Pancreas (tissue), 10 donors: ENCODE measurements at places on chromosomes 5 and 9. TPM values are rescaled to one million over a fixed set of nuclear protein-coding genes. Genes with fewer than 3 reads are reported as not detected.
A peak's percentile ranks its signal among the peaks of the same experiment; 100 is the strongest.

DNA sequence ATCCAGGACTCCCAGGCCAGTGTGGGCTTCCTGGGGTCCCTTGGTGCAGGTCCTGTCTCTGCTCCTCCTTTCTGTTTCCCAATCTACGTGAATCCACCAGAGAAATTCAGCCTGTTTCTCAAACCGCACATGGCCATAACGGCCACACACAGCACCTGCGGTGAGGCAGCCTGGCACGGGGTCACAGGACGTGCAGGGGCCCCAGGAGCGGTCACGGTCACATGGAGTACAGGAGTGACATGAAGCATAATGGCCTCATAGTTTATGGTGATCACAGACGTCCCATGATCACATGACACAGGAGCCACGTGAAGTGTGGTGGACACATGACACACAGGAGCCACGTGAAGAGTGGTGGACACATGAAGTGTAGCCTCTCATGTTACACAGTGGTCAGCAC is 248.5 kb upstream of the IRX4 start:
- H3K4me3 ChIP-seq: no peak overlapping the region
- H3K4me1 ChIP-seq: no peaks in the 10 kb centered on the region
- H3K27me3 ChIP-seq: no peaks in the 10 kb centered on the region
- no peak overlapping the region for H3K27ac ChIP-seq
- no peak for DNase-seq

GRCh38 chr9:88065619-88066018 is 72.7 kb downstream of the SPATA31C2 start:
- H3K27ac ChIP-seq: peak overlapping the region; percentile 40
- peaks cover 6% of the 10 kb centered on the region for H3K4me1 ChIP-seq
- H3K4me3 ChIP-seq: no peak overlapping the region
- no peaks in the 10 kb centered on the region for H3K27me3 ChIP-seq
- no peaks in the 10 kb centered on the region for H3K36me3 ChIP-seq

DNA sequence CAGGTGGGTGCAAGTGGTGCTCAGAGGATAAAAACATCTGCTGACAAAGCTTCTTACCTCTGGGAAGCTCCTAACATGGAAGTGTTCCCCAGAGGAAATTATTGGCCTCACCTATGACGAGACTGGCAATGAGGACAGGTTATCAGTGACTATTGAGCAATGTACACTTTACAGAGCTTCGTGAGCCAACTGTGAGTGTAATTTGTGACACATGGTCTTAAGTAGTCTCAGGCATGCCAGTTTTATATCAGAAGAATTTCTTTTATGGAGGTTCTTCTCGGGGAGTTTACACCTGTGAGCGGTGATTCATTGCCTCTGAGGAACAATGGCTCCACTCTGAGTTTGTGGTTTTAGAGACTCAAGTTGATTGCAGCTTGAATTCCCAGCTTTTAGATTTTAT is 11.3 kb downstream of the ANKDD1B start:
- H3K4me3 ChIP-seq: no peak overlapping the region
- no peaks in the 10 kb centered on the region for H3K27me3 ChIP-seq
- peak; percentile 50 for DNase-seq
- H3K36me3 ChIP-seq: no peaks in the 10 kb centered on the region
- peaks cover 3% of the 10 kb centered on the region for H3K4me1 ChIP-seq

GRCh38 chr9:83472221-83472665 is 66.0 kb downstream of the FRMD3 start:
- H3K27ac ChIP-seq: no peak overlapping the region
- DNase-seq: no peak
- H3K4me1 ChIP-seq: no peaks in the 10 kb centered on the region
- H3K36me3 ChIP-seq: no peaks in the 10 kb centered on the region

DNA sequence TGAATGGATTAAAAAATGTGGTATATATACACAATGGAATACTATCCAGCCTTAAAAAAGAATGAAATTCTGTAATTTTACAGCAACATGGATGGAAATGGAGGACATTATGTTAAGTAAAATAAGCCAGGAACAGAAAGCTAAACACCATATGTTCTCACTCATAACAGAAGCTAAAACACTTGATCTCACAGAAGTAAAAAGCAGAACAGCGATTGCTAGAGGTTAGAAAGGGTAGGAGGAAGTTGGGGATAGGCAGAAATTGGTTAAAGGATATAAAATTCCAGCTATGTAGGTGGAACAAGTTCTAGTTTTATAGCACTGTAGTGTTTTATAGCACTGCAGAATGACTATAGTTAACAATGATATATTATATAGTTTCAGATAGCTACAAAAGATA is 15.8 kb downstream of the MARCHF3 start:
- H3K4me1 ChIP-seq: no peaks in the 10 kb centered on the region
- no peaks in the 10 kb centered on the region for H3K27me3 ChIP-seq
- no peak overlapping the region for H3K27ac ChIP-seq
- H3K36me3 ChIP-seq: no peaks in the 10 kb centered on the region

Gene HRCT1
- 0.56 TPM for total RNA-seq

Gene SPINK4
- total RNA-seq: 1.4 TPM
